ENCODE measurements at places on chromosomes 12 and 14. TPM values are rescaled to one million over a fixed set of nuclear protein-coding genes. Genes with fewer than 3 reads are reported as not detected.

- no peak for DNase-seq
These were observed 34.9 kb downstream of the PPHLN1 start for GRCh38 chr12:42360747-42361403.

DNA sequence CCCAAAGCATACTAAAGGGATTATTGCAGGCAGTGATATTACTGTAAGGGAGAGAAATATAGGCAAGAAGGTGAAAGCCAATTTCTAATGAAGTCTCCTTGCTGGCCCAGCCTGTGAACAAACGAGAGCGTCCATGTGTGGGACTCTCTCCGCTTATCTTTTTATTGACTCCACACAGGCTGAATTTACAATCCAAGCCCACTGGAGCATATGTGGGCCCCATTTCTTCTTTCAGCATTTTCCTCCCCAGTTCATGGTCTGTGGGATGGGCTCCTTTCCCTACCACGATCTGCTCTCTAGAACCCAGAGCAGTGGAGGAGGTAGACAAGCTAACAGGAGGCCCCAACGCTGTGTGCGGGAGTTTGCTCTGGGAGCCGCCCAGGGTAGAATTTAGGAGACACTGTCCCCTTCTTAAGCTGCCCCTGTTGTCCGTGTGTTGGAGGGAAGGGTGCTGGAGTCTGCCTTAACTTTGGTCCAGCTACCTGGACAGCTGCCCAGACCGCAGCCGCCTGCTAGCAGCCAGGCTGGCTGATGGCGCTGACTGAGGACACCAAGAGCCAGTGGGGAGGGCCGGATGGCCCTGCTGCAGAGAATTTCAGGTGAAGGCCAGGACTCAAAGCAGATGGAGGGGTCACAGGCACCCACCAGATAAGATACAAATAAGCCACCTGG, 3.2 kb upstream of the HOXC11 start:
- no peak for DNase-seq

DNA sequence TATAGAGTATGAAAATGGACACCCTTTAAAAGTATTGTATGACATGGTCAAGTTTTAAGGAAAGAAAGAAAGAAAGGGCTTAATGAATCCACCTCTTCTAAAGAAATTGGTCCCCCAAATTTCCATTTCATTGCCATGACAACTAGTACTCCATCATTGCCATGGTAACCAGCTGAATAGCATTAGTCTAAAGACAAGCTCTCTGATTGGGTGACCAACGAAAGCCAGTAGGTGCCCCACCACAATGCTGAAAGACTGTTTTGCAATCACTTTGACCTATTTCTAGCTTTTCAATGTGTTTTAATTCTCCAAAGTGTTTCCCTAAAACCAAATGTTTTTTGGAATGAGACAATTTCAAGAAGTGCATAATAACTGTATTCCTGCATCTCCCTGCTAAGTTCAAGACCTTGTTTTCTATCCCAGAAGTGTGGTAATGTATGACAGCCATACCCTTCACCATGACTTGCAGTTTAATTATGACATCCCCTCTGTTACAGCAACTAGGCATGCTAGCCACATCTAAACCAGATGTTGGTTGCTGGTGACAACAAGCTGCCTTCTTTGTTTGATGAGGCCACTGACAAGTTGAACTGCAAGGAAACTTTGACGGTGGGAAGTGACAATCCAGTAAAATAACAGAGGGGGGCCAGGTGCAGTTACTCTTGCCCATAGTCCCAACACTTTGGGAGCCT, 46.7 kb downstream of the KICS2 start:
- no peak for DNase-seq

DNA sequence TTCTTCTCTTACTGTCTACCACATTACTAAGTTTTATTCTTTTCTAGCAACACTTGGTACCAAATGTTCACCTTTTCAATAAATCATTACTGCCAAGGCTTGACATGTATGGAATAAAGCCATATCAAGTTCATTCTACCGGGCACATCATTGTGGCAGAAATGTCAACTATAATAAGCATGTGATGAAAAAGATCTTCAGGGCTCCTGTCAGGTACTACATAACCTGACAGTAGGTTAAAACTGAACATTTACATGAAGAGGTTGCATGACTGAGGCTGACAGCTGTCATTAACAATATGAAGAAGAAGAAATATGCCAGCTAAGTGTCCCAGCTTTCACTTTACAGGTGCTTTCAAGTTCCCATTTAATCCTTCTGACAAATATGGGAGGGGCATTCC, 178.9 kb downstream of the KCNH5 start:
- no peak for DNase-seq

- no peak for DNase-seq
These were observed 311.9 kb downstream of the DAD1 start for GRCh38 chr14:22276913-22277816.

GRCh38 chr14:100673807-100674154, 52.9 kb upstream of the DLK1 start:
- no peak for DNase-seq

- DNase-seq, result no peak
These were observed 320.4 kb downstream of the ADGRD1 start for GRCh38 chr12:131274061-131274460.

DNA sequence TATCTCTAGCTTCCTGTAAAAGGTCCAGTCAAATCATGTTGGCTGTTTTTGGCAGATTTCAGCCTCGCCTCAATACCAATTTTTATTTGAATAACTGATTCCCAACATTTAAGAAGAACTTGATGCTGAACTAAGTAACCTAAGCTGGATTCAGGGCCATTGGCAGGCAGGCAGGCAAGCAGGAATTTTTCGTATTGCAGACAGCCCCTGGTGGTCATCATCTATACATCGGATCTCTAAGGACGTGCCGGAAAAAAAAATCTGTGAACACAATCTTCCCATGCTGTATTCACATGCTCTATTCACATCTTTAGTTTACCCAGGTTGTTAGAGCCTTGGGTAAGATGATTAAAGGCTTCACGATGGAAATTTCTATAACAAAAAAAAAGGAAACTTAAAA, 7.0 kb downstream of the VCPKMT start:
- no peak for DNase-seq

PZP gene
- 0.40 TPM for total RNA-seq

STAC3 gene
- 0.07 TPM for total RNA-seq
